ENCODE measurements at places on chromosomes 1 and 21.

- DNase-seq, result no peak
These were observed 29.9 kb upstream of the DDAH1 start for GRCh38 chr1:85494904-85495266.

DNA sequence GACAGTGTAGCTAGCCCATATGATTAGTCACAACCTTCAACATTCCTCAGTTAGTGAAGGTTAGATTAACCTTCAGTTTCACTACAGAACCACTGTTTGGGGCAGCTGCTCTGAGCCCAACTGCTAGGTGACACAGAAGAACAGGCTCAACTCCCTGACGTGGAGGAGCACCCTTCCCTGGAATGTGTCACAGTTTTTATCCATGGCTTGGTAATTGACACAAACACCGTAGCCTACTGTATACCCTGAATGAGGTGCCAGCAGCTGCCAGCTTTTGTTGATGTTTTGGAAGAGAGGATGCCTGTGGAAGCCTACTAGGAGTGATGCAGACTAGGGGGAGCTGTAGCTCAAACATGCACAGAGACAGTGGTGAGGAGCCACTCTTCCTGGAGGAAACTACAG is 56.6 kb upstream of the CR2 start:
- DNase-seq, result no peak

DNA sequence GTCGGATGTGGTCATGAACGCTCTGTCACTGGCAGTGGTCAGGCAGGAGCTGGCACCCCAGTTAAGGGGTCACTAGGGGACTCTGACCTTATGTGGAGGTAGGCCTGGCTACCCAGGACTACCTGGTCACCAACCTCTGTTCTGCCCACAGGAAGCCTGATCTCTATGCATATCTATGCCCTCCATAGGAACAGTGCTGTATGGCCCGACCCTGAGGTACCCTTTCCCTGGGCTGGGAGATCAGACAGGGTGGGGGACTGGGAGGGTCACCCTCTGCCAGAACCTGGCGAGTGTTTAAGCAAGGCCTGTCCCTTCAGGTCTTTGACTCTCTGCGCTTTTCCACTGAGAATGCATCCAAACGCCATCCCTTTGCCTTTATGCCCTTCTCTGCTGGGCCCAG is 19.0 kb downstream of the CYP4B1 start:
- no peak for DNase-seq

- DNase-seq, result no peak
These were observed 412.4 kb downstream of the DISC1 start for GRCh38 chr1:232038706-232039677.

GRCh38 chr1:56340977-56341376 is 238.4 kb downstream of the PLPP3 start:
- no peak for DNase-seq

DNA sequence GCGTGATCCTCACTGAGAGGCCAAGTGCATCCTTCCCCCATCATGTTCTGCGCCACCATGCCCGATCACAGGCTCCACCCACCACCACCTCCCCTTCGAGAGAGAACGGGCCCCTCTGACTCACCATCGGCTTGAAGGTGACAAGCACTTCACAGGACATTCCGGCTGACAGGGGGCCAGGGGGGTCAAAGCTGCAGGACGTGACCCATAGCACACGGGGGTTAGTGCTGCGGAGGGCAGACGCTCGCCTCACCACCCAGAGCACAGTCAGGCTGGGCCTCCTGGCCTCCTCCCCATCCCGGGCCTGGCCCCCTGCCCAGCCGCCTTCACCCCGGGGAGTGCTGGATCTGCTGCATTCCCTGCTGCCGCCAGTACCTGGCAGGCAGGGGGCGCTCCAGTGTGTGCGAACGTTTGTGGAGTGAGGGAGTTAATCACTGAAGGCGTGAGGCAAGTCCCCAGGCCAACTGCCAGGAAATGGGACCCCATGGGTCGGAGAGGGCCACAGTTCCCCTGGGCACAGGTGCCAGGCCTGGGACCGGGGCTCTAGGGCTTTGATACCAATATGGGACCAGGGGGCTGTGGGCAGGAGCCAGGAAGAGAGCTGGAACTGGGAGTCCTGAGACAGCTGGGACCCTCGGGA is 40.9 kb upstream of the TMEM52 start:
- peak; percentile 16 for DNase-seq

- DNase-seq, result no peak
These were observed 109.4 kb upstream of the WNT4 start for GRCh38 chr1:22252251-22252650.

- DNase-seq, result no peak
These were observed 36.0 kb upstream of the ANGPTL3 start for GRCh38 chr1:62561306-62561705.

DNA sequence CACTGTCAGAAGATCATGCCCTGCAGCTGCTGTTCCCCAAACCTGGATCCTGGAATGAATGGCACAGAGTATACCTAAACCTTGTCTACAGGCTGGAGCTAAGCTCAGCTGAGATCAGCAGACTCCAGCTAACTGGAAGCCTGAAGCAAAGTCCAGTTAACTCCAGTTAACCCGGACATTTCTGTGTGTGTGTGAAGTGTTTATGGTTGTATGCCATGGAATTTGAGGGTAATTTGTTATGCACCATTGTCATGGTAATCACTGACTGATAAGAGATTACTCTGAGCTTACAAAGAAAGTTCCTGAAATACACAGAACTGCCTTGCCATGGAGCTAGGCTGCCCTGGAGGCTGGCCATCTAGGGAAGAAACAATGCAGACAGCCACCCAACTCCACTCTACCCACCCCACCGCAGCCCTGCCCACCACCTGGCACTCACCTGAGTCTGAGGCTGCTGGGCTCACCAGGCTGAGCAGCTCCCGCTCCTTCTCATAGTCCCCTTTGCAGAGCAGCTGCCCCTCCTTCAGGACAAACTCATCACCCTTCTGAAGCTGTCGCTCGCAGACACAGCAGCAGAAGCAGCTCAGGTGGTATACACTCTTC is 107.4 kb downstream of the LMX1A start:
- no peak for DNase-seq

- no peak for DNase-seq
These were observed 58.3 kb upstream of the ANGPTL3 start for GRCh38 chr1:62539028-62539447.

- DNase-seq, result no peak
These were observed 444 bp upstream of the MAP3K6 start for GRCh38 chr1:27367160-27367650.

DNA sequence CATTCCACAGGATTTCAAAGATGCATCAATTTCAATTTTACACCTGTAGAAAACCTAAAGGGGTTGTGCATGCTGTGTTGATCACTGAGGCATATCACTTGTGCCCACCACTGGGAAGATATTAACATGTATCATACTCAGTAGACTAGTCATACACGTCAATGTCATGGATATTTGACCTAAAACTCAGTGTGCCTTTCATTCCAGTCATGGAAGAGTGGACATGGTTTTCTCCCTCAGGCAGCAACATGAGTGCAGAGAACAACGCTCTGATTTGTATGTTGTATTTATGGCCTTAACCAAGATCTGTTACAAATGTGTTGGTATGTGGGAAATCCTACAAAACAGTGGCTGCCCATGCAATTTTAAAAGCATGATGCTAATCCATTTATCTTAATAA is 6.1 kb upstream of the C1orf53 start:
- no peak for DNase-seq

DNA sequence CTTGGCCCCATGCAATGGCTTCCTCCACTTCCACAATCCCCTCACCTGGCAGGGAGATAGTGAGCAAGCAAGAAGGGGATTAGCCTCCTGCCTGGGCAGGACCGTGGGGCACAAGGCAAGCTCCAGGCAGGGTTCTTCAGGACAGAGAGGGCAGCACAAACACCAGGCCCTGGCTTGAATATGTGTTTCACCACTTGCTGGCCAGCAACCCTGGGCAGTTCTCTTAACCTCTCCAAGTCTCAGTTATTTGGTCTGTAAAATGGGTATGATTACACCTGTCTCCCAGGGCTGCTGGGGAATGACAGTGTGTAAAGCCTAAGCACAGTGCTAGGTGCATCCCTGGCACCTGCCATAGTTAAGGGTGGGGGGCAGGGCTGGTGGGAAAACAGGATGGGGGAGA is 31.9 kb downstream of the H3-3A start:
- no peak for DNase-seq

DNA sequence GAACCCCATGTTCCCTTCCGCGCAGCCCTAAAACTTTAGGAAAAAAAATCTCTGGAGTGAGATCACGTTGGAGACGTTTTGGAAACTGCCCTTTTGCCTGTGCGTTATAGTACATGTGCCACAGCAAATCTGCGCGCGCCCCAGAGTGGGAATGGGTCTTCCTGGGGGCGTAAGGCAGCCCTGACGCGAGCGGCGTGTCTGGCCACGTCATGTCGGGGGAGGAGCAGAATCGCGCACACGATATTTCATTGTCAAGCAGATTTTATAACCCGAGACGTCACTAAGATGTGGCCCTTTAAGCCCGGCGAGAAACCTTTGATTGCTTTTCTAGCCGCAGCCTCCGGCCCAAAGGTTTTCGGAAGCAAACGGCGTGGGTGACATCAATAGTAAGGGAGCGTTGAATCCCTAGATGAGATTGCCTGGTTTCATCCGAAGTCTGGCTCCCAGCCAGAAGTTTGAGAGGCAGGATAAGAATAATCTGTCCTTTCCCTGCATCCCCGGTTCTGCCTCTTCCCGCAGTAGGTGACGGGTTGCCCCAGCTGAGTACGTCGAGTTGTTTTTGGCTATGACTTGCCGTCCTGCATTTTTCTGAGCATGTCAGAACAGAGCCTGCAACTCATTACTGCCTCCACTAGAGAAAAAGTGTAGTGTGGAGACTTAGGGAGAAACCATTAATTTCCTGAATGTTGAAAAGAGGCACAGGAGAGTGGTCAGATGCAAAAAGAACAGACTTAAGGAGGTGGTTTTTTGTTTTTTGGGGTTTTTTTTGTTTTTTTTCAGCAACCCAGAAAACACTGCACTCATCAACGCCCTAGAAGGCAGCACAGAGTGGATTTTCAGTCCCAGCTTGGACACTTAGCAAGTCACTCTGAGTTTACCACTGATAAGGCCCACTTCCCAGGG is 817 bp upstream of the PMVK start:
- DNase-seq, result peak; percentile 74

DNA sequence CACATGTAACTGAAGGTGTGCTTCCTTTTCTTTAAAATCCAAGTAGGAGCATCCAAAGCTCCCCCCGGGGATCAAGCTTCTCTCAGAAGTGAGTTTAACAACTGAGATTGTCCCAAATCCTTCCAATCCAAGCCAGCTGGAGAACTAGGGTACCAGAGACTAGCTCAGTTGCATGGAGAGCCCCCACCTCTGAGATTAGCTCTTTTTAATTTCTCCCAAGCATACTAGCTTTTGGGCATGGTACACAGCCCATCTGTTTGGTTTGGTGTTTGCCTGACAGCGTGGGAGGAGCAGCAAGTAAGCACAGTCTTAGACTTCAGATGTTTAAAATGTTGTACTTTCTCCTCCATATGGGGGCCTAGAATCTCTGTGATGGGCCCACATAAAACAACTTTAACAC is 142.8 kb downstream of the ASTN1 start:
- no peak for DNase-seq

- no peak for DNase-seq
These were observed 172.7 kb upstream of the ZP4 start for GRCh38 chr1:238063454-238063853.

- no peak for DNase-seq
These were observed 40.0 kb upstream of the FAM163A start for GRCh38 chr1:179702946-179703539.

- no peak for DNase-seq
These were observed 2.1 kb upstream of the PRRX1 start for GRCh38 chr1:170661646-170662411.

DNA sequence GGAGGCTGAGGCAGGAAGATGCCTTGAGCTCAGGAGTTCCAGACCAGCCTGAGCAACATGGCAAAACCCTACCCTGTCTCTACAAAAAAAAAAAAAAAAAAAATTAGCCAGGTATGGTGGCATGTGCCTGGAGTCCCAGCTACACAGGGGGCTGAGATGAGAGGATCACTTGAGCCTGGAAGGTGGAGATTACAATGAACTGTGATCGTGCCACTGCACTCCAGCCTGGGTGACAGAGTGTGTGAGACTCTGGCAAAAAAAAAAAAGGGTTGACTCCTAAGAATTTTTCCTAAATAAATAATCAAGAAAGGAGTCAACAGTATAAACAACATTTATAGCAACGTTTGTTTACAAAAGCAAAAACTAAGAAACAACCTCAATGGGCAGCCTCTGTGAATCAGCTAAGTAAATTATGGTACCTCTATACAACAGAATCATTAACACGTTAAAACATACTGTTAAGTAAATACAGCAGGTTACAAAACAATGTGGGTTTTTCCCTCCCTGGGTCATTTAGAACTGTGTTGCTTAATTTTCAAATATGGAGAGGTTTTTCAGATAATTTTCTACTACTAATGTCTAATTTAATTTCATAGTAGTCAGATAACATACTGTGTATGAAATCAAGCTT is 56.8 kb downstream of the SLC30A10 start:
- DNase-seq, result no peak

DNA sequence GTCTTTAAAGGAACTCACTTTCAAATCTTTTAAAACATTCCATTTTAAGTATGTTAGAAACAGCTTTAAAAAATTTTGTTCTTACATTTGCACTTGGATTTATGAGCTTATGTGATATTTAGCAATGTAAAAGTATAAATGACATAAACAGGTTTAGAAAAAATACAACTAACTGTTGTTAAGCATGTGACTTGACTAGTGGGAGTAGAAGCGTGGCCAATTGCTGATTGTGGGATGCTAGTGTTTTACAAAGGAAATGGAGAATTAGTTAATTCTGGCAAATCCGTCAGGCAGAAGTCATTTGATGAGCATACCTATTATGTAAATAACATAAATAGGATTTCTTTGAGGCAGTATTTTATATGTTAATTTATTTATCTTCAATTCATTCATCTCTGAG is 175.8 kb downstream of the ADGRL2 start:
- no peak for DNase-seq

DNA sequence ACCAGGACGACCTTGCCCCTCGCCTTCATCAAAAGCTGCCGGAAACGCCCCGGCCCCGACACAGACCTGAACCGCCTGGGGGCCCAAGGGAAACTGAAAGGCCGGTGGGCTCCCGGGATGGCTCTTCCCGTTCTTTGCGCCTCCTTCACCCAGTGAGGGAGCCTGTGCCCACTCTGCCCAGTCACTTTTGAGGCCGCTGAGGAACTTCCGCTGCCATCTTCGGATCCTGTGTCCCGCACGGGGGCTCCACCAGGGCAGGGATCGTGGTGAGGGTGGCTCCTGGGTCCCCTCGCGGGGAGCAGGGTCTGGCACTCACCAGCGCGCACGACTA is 104.0 kb downstream of the PPIAL4G start:
- DNase-seq, result no peak

All from stimulated activated CD8-positive, alpha-beta memory T cell treated with anti-CD3 and anti-CD28 coated beads, Interleukin-2, amount 100 ng/mL, for 1 hour (primary cell).